ENCODE measurements at places on chromosomes 2 and 18.

DNA sequence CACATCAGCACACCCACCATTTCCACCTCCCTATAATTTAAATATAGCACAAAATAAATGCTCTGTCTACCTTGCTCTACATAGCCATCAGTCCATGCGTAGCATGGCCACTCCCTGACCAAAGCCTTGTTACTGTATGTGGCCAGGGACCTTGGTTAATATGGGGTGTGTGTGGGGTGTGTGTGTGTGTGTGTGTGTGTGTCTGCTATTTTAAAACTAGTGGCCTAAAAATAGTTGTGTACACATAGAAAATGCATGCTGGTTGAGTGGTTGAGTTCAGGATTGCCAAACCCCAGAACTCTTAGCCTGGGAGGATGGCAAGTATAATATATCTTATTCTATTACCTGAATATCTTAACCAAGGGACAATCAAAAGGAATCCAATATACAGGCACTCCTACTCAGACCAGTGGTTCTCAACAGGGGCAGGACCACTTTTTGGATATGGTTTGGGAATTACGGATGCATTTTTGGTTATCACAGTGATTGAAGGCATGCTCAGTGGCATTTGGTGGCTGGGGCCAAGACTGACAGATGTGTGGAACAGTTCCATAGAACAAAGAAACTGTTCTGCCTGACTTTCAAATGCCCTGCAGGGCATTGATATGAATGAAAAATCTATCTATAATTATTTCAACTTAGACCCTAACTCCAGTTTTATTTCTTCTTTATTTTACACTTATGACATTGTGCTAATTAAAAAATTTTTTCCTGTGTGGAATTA lies 72.3 kb upstream of the PSME4 start:
- no peak for DNase-seq

DNA sequence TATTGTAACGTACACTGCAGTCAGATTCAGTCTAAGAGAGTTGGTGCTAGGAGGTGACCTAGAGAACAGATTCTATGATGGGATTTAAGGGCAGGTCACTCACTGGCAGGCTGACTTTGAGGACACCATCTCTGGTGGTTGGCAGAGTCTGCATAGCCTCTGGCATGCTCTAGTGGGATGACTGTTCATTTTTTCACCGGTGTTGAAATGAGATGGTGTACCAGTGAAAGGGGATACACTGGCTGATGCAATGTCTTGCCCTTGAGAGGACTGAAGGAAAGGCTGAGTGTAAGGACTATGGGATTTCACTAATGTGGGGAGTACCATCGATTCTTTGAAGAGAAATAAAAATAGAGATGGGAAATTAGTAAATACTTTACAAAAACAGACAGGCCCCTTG lies 186.9 kb upstream of the PIEZO2 start:
- no peak for DNase-seq

DNA sequence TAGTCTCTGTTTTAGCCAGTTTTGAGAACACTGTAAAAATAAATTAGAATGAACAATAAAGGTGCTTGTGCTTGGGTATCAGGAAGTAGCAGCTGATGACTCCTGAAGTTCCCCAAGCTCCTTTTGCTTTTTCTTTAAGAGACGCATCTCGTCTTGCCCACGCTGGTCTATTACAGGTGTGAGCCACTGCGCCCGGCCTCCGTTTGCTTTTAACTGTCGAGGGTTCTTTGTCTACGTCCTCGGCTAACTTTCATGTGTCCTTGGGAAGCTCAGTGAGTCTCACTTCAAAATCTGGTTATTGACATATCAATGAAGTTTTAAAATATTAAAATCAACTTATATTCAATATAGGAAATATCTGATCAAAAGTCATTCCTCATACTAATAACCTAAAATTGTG lies 246.5 kb downstream of the FBXO15 start:
- no peak for DNase-seq

DNA sequence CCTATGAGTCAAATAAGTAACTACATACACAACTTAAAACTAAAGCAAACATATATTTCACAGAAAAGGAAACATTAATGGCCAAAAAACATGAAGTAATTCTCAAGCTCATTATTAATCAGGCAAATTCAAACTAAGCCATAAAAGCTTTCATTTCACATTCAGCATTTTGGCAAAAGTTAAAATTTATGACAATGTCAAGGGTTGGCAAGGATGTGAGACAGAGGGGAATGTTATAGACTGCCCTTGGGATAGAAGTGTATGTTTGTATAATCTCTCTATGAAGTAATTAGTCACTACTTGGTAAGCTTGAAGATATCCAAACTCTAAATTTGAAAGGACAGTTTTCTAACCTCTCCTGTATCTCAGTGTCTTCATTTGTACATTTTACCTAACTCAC lies 539.4 kb downstream of the RIT2 start:
- DNase-seq = no peak

Data from stimulated activated CD8-positive, alpha-beta memory T cell treated with anti-CD3 and anti-CD28 coated beads, Interleukin-4, amount 100 ng/mL, for 4 hours (primary cell).